ENCODE measurements at places on chromosomes 3 and 15.

- DNase-seq, result no peak
These were observed 18.2 kb downstream of the SLC9A9 start for GRCh38 chr3:143830063-143830462.

GRCh38 chr3:33218446-33219174 lies at the start of gene SUSD5:
TSS of gene SUSD5 (minus strand) at chr3:33218810. CDS start at chr3:33218797, 13 bp downstream.
- DNase-seq, result no peak

DNA sequence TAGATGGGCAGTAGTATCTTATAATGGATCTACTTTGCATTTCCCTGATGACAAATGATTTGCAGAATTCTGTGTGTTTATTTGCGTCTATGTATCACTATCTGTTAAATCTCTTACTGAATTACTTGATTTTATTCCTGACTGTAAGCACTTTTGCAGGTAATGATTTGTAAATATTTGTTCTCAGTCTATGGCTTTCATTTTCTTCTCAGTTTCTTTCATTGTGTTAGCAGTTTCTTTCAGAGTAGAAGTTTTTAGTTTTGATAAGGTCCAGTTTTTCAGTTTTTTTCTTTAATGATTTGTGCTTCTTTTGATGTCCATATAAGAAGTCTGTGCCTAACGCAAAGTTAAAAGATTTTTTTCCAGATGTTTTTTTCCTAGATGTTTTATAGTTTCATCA lies 12.9 kb downstream of the SLC25A36 start:
- DNase-seq, result no peak

DNA sequence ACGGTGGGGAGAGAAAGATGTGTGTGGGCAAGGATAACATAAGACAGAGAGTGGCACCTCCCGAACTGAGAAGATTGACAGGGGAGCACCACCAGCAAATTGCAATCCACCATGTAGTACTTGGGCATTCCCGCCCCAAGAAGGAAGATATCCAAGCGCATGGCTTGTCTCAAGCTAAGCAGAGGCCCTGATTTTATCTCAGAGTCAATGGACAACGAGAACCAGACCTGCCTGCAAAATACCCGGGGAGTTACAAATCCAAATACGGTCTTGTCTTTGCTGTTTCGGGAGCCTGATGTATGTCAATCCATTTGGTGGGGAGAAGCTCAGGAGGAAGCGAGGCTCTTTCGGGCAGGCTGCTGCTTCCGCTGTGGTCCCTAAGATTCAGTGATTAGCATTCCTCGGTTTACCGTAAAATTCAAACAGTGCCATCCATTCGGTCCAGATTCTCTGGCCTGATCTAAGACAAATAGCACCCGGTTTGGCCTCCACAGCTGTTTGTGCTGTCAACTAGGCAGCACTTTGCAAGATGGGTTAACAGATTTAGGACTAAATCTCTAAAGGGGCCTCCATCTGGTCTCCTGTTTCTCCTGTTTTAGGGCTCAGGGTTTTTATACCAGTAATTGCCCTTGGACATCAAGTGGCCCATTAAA lies 97.7 kb upstream of the WNT5A start:
- no peak for DNase-seq

DNA sequence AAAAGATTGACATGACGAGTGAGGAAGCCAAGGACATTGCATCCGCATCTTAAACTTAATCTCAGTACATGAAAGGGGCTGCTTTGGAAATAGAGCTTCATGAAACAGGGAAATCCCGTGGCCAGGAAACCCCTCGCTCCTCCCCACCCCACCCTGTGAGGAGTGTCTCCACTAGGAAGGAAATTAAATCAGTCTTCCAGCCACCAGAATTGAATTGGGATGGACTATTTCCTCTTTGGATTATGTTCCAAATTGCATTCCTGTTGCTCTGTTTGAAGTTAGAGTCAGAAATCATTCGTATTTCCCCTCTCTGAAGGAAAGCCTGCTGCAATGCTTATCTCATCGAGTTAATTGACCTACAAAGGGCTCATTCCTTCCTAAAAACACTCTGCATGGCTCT lies 35.8 kb downstream of the CLDN11 start:
- no peak for DNase-seq

DNA sequence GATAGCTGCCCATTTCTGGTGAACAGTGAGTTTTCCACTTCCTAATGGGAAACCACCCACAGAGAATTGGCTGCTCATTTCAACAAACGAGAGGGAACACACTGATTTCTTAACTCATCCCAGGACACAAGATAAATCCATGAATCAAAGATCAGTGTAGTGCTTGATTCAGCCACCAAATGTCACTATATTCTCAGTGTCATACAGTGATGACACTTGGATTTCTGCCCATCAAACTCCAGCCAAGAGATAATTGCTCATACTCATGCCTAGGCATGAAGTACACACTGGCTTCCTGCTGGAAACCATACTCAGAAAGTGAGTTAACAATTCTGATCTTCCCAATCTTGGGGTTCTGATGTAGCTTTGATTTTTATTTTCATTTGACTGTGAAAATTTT lies 35.4 kb upstream of the GRM7 start:
- no peak for DNase-seq

GRCh38 chr3:117958027-117958426 lies 1076.6 kb downstream of the IGSF11 start:
- DNase-seq, result no peak

GRCh38 chr15:34759992-34760391 lies 5.2 kb upstream of the GJD2 start:
- no peak for DNase-seq

GRCh38 chr3:108388136-108389132 lies 92.1 kb downstream of the HHLA2 start:
- DNase-seq, result no peak

DNA sequence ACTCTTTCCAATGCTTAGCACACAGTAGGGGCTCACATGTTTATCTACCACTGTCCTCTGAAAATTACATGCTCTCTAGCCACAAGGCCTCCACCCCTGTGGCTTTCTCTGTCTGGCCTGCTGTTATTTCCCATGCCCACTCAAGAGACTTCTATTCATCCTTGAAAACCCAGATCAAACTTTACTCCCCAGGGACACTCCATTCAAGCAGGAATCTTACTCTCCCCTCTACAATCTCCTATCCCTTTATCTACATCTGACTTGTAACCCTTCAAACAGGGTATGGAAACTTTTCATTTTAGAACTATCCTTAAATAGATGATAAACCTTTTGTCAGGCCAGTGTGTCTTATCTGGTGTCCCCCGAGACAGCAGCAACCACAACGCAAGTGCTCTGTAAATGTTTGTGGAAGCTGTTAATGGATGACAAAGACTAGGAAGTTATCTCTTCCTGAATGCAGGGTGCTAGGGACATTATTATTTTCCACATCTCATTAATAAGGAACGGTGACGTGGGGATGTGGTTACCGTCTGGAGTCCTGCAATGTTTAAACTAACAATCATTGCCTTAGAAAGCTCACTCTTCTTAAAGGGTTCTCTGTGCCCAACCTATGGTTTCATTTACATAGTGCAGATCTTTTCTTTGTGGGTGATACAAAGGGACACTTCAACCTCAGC lies 322.3 kb downstream of the ARRDC4 start:
- DNase-seq, result no peak

DNA sequence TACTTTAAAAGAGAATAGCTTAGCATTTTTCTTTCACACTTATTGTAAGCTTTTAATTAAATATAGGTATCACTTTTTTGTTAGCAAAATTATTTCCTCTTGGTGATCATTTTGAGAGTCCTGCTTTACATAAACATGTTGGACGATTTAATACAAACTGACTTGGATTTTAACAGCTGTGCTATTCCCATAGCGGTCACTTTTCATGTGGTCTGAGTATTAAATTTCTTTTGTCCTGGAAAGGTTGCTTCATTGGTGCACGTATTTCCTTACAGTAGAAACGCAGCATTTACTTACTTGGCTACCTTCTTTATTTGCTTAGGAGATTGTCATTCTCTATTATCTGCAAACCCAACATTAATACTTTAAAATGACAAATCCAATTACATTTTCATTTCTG lies 109.4 kb downstream of the ATG7 start:
- DNase-seq, result no peak

- DNase-seq, result no peak
These were observed 11.5 kb downstream of the CNOT10 start for GRCh38 chr3:32696523-32696922.

- DNase-seq, result no peak
These were observed 259.8 kb upstream of the WNT5A start for GRCh38 chr3:55746808-55747413.

GRCh38 chr3:9810433-9810770 lies 340 bp downstream of the TTLL3 start:
- no peak for DNase-seq

- DNase-seq, result no peak
These were observed 4.4 kb downstream of the TERC start for GRCh38 chr3:169760479-169760878.

GRCh38 chr15:49145651-49146609 lies 9.5 kb downstream of the COPS2 start:
- no peak for DNase-seq

DNA sequence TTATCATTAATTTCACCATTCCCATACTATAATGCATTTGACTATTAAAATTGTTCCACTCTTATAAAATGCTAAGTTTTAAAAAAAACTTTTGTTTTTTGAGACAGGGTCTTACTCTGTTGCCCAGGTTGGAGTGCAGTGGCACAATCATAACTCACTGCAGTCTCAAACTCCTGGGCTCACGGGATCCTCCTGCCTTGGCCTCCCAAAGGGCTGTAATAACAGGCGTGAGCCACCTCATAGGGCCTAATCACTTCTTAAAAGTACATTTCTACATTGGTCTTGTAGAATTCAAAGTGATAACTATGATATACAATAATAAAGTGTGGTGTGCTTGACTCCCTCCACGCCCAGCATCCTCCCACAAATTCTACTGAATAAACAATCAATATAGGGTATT lies 3.0 kb downstream of the DENND4A start:
- DNase-seq, result no peak

DNA sequence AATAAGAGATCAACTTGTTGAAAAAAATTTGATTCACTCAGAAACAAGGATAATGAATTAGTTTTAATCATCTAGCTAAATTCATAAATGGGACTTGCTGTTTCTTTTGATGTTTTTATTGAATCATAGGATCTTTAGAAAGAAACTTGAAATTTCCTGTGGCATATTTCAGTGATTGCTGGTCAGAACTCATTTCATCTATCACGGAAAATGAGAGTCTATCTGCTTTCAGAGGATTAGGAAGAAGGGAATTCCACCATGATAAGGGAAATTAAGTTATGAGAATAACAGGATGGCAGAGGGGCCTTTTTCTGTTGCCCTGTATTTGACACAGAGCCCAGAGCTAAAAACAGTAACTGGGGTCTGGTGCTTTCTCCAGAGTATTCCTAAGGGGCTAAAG lies 44.9 kb upstream of the CCNL1 start:
- DNase-seq, result no peak

DNA sequence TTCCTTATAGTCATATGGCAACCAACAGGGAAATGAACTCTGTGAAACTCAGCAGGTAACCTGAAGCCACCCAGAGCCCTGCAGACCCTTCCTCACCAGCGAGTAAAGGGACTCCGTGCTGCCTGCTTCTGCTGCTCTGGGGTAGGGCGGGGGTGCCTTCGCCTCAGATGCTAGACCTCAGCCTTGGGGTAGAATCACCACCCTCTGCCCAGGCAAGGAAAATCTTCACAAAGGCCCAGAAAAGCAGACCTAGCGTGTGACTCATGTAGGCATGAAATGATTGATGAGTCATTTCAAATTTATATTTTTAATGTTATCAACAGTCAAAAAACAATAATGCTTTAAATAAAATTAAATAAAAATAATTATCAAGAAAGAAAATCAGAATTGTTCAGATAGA lies 6.6 kb downstream of the STIMATE start:
- DNase-seq, result no peak

DNA sequence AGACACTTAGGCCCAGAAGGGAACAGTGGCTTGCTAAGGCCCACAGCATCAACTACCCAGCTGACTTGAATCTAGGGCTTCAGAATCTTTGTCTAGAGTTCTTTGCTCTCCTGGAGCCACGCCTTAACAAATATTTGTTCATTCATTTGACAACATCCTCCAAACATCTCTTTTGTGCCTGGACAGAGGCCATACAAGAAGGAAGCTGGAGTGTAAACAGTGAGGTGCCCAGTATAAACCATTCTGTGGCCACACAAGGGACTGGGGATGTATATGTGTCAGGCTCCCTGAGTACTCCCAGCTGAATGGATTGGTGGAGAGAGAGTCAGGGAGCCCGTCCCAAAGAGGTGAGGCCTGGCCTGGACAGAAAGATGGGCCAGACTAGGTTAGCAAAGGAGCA lies 3.4 kb downstream of the CIB2 start:
- no peak for DNase-seq

- DNase-seq, result no peak
These were observed 25.9 kb downstream of the CBLB start for GRCh38 chr3:105842943-105843342.

DNA sequence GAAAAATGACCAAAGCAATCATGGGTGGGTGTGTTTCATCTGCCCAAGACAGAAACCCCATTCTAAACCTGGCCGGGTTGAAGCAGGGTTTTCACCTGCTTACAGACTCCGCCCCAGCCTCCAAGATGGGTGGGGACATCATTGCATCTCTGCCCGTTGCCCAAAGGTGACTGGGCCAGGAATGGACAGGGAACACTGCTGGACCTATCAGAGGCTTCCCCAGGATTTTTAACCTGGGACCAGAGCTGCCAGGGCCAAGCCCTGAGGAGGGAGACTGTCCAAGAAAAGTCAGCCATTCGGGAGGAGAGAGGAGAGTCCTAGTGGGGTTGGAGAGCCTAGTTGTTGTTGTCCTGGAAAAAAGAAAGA lies 109.7 kb upstream of the ALDH1A3 start:
- DNase-seq, result no peak

DNA sequence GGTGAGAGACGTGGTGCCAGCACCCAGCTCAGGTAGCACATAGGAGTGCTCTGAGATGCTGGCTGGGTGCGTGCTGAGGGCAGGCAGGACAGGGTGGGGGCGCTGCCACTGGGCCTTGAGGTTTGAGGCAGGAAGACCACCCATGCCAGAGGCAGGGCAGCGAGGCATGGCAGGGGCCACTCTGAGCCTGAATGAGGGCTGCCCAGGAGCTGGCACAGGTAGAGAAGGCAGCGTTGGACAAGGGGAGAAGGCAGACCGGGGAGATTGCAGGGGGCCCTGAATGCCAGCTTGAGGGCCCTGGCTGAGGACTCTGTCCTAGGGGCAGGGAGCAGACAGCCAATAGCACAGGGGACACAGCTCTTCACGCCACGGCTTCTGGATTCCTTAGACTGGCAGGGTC lies 50.2 kb downstream of the ADAMTS7 start:
- no peak for DNase-seq

DNA sequence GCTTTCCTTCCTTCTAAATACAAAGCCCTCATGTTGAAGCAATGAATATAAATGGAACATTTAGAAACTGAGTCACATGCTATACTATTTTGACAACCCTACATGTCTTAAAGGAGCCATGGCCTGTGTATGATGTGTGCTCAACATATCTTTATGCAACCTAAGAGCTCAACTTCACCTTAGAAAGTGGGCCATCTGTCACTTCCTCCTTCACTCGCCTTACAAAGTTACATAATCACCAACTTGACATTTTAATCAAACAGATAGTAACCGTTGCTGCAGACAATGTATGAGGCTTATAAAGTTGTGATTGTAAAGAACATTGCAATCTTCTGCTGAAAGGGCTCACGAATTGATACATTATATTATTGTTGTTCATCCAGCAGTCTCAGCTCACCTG lies 163.6 kb downstream of the SERPINI1 start:
- DNase-seq, result no peak

- DNase-seq, result no peak
These were observed 210.9 kb upstream of the LYSMD4 start for GRCh38 chr15:99944131-99944530.

- no peak for DNase-seq
These were observed 65.6 kb upstream of the CTXND1 start for GRCh38 chr15:80317389-80318182.

GRCh38 chr3:156742401-156742800 lies 68.0 kb downstream of the TIPARP start:
- DNase-seq, result no peak

Data from stimulated activated CD4-positive, alpha-beta T cell treated with anti-CD3 and anti-CD28 coated beads, Interleukin-15, amount 100 ng/mL, for 1 hour (primary cell).